CD4-positive, alpha-beta T cell treated with Interferon alpha-2 for 1 hour (primary cell): ENCODE measurements at places on chromosomes 16 and 17.

DNA sequence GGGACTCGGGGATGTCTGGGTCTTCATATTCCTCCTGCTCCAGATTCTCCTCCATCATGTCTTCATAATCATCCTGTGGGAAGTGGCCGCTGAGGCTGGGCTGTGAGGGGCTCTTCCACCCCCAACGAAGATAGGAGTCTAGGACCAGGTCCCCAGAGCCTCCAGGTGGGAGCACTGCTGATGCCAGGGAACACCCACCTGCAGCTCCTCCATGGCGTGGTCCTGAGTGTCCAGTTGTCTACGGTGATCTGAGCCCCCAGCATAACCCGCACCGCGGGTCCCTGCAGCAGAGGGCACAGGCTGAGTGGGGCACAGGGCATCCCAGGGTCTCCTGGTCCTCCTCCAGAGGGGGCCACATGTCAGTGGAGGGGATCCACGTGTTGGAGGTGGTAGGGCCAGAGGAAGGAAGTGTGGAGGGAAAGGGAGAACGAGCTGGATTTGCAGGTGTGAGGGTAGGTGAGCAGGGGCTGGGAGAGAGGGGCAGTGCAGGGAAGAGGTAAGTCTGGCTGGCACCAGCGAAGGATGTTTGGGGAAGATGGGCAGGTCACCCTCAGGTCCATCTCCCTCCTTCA lies 5.2 kb downstream of the SLC4A1 start:
- no peak for DNase-seq

- DNase-seq: no peak
These were observed 237.3 kb upstream of the CDH5 start for GRCh38 chr16:66129196-66129595.

GRCh38 chr16:8293413-8293812 lies 296.9 kb downstream of the TMEM114 start:
- no peak for DNase-seq

GRCh38 chr16:67430504-67430976 lies 381 bp upstream of the HSD11B2 start:
- DNase-seq: no peak

GRCh38 chr17:72092710-72093322 lies 28.0 kb upstream of the SOX9 start:
- no peak for DNase-seq

- peak; percentile 75 for DNase-seq
These were observed 38.7 kb upstream of the FOXJ1 start for GRCh38 chr17:76179496-76180467.
